Occipital lobe (tissue), 3 donors: ENCODE measurements at places on chromosomes 4 and X. TPM values are rescaled to one million over a fixed set of nuclear protein-coding genes. Genes with fewer than 3 reads are reported as not detected.

GC gene
- total RNA-seq, result 0.31 TPM

GPR82 gene
- total RNA-seq, result not detected

TMSB15B gene
- total RNA-seq, result 26.0 TPM

CRLF2 gene
- not detected for total RNA-seq

KCND1 gene
- 1.1 TPM for total RNA-seq

GABRE gene
- total RNA-seq, result 0.94 TPM

APLN gene
- 2.7 TPM for total RNA-seq

SPANXC gene
- not detected for total RNA-seq

BRS3 gene
- not detected for total RNA-seq

ZAR1 gene
- not detected for total RNA-seq

NPY1R gene
- total RNA-seq, result 163 TPM

ERAS gene
- not detected for total RNA-seq
